ENCODE measurements at places on chromosomes 16 and 17. TPM values are rescaled to one million over a fixed set of nuclear protein-coding genes. Genes with fewer than 3 reads are reported as not detected.

- DNase-seq, result no peak
These were observed 277.4 kb upstream of the XYLT1 start for GRCh38 chr16:17748044-17748719.

- DNase-seq, result no peak
These were observed 4.5 kb upstream of the NAT9 start for GRCh38 chr17:74780443-74781238.

DNA sequence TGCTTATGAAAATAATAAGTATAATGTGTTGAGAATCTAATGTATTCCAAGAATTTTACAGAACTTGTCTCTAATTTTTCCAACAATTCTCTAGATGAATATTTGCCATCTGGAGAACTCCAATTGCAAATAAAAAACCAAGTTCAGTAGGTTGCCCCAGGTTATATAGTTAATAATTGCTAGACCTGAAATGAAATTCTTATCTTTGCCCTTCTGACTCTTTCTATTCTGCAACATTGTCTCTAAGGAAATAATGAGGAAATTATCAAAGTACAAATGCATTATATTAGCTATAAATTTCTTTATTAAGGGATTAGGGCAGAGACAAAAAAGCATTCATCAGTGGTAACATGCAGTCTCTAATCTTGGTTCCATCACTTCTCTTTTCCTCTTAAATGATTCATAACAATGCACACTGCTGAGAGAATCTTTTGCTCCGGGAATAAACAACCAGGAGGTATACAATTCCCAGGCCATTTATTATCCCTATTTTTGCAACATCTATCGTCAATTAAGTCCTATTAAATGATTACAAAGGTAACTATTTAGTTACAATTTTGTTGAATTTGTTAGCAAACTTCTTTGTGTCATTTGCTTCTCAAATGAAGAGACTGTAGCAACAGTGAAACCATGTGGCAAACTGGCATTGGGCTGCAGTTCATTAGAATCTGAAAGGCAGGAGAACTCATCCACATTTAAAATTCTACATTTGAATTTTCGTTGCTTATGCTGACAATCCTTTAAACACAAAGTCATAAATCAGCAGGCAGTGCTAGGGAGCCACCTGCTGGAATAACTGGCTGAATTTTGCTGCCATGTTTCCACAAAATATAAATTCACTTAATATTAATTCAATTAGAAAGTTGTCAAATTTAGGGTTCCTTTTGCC lies 349.6 kb downstream of the KIF2B start:
- no peak for DNase-seq

The EPN3 gene
- not detected for total RNA-seq

The ITGA2B gene
- 1.5 TPM for total RNA-seq

The APOH gene
- total RNA-seq, result not detected

Measured in tibial nerve (tissue), 4 donors.